Fibroblast of skin of right quadriceps (primary cell): ENCODE measurements at places on chromosomes 16 and 17.

- no peak for DNase-seq
These were observed 39.0 kb downstream of the NLK start for GRCh38 chr17:28081467-28081866.

DNA sequence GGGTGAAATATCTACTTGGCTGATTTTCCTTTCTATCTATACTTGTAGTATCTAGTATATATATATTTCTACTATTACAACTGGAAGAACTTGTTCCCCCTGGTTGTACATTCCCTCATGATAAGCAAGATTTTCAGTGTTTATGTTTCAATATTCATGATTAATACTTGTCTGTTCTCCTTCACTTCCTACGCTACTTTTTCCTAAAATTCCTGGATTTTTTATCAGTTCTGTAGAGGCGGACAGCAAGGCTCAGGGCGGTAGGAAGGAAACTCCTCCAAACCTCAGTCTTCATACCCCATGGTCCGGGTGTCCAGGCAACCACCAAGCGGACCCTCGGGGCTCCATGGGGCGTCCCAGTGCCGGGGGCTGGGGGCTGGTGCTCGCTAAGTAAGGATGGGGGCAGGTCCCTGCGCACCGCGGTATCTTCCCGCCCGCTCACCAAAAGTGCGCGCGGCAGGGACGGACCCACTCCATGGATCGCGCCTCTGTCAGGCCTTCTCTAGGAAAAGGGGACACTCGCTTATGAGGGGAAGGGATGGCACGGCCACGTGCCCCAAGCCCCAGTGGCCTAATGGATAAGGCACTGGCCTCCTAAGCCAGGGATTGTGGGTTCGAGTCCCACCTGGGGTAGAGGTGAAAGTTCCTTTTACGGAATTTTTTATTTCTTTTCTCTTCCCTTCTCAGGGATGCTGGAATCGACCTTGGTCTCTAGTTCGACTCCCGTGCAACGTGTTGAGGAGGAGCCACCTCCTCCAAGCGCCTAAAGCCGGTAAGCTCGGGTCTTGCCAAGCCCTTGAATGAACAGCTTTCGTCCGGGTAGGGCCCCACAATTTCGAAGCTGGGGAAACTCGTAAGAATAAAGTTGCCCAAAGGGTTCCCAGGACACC, 13.2 kb downstream of the ATP5PD start:
- peak; percentile 94 for DNase-seq

GRCh38 chr17:82297714-82298537, 19.5 kb downstream of the CD7 start:
- peak; percentile 92 for DNase-seq

DNA sequence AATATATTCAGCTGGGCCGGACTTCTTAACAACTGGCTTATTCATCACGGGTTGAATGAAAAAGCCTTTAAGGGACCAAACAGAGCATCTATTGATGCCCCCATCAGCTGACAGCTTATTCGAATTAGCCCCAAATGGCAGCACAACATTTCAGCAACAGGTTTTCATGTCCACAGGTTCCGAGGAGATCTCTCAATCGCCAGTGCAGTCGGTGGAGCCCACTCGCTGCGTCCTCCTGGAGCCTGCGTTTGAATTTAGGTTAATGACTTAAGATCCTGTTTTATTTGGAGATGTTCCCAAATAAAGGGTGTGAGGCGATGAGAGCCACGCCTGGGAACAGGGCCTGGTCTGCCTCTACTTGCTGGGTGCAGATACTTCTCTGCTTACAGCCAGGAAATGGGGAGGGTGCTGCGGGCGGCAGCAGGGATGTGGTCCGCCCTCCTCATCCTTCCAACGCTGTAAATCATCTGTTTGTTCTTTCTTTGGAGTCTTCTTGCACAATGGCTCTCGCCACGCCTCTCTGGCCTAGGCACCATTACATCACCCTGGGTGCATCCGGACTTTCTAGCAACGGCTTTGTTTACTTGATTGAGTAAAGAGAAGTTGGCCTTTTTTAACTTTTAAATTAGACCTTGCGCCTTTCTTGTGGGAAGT, 22.6 kb downstream of the NDE1 start:
- peak; percentile 97 for DNase-seq

- DNase-seq: no peak
These were observed 287.1 kb upstream of the DYNLRB2 start for GRCh38 chr16:80253741-80254140.

DNA sequence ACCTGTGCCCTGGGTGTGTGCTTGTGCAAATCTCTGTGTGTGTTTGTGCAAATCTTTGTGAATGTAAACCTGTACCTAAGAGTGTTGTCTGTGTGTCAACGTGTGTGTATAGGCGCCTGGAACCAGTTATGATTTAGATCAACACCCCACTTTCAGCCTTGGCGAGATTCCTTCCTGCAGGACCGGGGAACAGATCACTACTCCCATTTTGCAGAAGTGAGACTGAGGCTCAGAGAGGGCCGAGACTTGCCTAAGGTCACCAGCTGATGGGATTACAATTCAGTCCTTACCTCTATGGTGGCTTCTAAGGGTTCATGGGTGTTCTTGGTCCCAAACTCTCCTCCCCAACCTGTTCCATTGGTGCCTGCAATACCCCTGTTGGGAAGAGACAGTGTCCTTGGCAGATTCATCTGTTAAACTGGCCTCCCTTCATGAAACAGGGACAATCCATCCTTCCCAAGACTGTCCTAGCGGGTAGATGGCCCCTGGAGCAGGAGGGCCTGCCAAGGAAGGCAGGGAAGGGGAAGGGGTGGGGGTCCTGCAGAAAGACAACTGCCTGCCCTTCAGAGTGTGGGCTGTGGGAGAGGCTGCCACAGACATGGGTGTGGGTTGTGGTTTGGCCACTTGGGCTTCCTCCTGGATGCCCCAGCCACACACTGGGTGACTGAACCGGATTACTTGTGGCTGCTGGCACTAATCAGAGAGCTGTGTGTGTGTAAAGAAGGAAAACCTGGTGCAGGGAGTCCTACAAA, 6.9 kb upstream of the MAPK7 start:
- DNase-seq: no peak

DNA sequence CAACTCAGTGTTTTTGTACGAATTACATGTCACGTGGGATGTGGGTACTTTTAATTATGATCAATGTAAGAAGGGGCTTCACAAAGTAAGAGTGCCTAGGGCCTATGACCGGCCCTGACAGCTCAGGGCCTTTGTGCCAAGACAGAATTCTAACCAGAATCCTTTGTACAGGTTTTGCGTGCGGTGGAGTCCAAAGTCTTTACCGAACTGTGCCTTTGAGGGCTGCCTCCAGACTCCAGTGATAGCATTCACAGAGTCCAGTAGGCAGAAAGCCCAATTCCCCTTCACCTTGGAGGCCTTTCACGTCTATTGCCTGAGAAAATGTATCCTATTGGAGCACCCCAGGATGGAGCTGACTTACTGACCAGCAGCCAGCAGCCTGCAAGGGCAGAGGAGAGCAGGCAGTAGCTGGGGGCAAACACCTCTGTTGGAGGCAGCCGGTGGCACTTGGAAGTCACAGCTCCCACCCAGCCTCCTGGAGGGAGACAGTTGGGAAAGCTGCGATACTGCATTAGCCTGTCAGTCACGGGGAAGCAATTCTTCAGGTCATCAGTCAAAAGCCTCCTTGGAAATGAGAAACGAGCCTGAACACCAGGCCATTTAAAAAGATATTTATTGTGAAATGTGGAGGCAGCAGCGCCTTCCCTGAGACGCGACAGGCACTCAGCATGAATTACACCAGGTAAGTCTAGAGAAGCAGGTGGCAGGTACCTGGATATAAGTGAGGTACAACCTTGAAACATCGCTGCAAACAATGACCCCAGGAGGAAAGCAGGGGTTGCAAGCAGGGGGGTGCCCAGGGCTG, 98.1 kb upstream of the CDYL2 start:
- no peak for DNase-seq

DNA sequence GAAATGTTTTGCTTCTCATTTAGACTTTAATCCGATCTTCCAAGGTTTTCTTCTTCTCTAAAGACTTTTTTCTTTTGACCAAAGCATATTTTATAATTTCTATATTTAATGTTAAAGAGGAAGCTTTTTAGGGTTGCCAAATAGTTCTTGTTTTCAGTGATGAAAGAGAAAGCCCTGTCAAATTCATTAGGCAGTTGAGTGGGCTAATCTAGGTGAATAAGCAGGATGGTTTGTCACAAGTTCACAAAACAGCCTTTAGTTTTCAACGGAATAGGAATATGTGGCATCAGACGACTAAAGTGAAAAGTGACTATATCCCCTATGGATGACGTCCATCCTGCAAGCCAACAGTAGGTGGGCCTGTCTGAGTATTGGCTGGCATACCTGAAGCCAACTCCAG, 118.8 kb downstream of the NLK start:
- no peak for DNase-seq

DNA sequence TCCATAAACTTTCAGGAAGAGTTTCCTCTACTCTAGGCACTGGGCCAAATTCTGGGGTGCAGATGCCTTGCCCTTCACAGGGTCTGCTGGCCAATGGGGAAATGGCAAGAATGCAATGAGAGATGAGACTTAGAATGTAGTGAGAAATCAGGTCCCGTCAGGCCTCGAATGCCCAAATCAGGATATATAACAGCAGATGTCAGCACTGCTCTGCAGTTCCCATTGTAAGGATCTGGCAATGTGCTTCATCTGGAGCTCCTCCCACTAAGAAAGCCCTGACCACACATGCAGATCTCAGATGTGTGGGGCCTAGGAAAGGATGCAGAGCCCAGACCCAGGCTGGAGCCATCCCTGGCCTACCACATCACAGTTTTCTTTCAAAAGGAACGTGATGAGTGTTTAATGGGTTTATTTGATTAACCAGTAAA, 13.9 kb upstream of the LPCAT2 start:
- peak; percentile 98 for DNase-seq

DNA sequence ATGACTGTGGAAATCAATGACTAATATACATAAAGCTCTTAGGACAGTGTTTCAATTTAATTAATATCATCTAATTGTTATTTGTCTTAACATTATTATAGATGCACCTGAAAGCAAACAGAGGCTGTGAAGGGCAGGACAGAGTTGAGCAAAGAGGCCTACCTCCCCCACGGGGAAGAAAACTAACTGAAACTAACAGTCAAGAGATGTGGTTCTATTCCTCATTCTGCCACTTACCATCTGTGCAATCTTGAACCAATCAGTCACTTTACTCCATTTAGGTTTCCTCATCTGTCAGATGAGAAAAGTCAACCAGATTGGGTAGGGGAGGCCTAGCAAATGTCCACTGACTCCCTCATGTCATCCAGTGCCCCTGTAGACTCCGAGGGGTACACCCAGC, 59.1 kb downstream of the C17orf67 start:
- no peak for DNase-seq

DNA sequence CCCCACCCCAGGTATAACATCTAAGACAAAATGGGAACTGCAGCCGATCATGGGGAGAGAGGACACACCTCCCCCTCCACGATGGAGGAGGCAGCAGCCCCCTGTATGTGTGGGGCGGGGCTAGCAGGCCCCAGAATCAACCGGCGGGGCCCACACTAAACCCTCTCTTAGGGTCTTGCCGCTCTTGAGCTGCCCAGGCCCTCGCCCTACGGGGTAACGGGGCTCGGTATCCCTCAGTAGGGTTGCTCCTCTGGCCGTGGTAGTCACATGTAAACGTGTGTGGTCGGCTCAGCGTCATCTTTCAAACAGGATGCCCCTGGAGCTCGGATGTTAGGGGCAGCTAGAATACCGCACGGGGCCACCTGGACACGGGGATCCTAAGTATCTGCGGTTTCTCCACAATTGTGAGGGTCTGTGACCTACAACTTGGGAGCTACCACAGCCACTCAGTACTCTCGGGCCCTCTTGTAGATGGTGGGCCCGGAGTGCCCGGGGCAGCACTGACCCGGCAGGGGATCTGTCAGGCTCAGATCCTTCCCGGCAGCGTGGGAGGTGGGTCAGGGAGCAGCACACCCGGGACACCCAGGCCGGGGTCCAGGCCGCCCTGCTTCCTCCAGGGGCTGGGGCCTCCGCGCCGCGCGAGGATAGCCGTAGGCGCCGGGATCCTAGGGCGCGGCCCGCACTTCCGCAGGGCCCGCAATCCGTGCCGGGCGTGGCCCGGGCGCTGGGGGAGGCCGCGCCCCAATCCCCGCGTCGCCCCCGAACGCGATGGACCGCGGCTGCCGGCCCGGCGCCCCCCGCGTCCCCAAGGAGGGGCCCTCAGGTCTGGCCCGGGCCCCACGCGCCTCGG, 781 bp downstream of the ARHGDIA start:
- peak; percentile 46 for DNase-seq

GRCh38 chr17:62933501-62934385, 32.3 kb upstream of the TANC2 start:
- peak; percentile 15 for DNase-seq

DNA sequence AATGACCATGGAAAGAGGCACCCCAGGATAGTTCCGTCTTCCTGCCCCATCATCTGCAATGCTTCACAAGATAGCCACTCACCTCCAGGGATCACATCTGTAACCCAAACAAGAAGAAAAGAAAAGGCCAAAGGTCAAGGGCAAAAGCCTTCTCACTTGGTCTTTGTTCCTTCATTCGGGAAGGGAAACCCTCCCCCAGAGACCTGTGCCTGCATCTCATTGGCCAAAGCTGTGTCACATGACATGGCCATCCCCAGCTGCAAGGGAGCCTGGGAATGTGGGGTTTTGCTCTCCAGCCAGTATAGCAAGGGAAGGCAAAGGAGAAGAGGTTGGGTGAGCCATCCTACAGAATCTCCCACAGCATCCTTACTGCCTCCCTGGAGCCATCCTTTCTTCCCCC, 47.9 kb downstream of the NOL11 start:
- no peak for DNase-seq

- DNase-seq: peak; percentile 98
These were observed 805 bp upstream of the ORAI3 start for GRCh38 chr16:30947859-30948666.

- DNase-seq: no peak
These were observed 15.6 kb downstream of the BEAN1 start for GRCh38 chr16:66442502-66443268.

DNA sequence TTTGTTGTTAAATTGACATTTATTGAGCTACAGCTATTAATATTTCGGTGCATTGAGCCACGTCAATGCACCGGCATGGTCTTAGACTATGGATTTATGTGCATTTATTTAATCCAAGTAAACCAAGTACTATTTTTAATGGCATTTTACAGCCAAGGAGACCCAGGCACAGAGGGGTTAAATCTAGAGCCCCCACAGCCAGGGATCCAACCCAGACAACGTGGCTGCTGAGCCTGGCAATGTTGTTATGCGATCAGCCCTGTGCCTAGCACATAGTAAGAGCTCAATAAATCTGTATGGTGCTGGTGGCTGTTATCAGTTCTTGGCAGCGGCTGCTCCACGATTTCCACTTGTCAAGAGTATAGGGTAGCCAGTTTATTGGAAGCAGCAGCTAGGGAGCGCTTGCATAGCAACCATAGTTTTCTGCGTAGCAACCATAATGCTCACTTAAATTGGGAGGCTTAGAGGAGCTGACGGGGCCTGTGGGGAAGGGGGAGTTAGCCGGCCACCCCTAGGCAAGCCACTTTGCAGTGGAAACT, 541 bp upstream of the RBBP6 start:
- no peak for DNase-seq

GRCh38 chr16:82040296-82040695, 5.2 kb downstream of the HSD17B2 start:
- no peak for DNase-seq

- DNase-seq: no peak
These were observed 82.1 kb downstream of the IRX5 start for GRCh38 chr16:55012793-55013192.

GRCh38 chr16:27483624-27484023, 66.1 kb downstream of the GTF3C1 start:
- DNase-seq: no peak
